Activated gamma-delta T cell treated with Interleukin-2 at 50 U/mL for 16 hours (primary cell): ENCODE measurements at places on chromosomes 7 and 10.
A peak's percentile ranks its signal among the peaks of the same experiment; 100 is the strongest.

DNA sequence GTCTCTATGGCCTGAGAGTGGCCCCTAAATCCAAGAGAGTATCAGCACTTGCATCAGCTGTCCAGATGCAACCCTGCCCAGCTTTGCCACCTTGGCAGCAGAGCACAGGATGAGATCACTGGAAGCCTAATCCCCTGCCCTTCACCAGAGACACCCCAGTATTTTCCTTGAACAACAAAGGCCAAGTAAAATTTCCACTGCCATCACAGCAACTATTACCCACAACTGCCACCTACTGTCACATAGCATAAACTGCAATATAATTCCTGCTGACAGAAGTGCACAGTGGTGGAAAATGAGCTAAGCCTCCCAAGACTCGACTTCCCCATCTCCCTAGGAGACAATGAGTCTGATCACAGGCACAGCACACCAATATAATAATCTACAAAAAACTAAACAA is 462.8 kb upstream of the ZWINT start:
- no peak for DNase-seq

GRCh38 chr10:61784354-61785133 is 117.0 kb upstream of the ARID5B start:
- no peak for DNase-seq

GRCh38 chr7:76515999-76516443 is 5.7 kb downstream of the UPK3B start:
- DNase-seq = no peak

- no peak for DNase-seq
Observed at GRCh38 chr10:29648983-29649268, 14.2 kb upstream of the SVIL start.

DNA sequence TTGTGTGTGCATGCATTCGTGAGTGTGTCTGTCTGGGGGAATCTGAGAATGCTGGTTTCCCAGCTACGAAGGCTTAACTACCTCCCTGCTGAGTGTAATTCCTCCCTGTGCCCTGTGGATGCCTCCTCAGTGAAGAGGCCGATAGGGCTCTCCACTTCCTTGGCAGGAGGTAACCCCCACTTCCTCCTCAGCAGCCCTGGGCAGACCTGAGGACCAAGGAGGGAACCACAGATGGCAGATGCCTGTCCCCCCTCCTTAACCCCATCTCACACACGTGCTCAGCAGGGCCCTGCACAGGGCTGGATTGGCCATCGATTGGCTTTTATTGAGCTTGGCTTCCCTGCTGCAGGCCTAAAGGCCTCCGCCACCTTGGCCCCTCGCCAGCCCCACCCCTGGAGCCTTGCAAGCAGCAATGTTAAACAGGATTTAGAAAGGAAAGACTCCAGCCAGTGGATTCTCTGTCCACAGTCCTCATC is 45.6 kb upstream of the LRRC4 start:
- DNase-seq = no peak

GRCh38 chr7:93948106-93948505 is 26.6 kb downstream of the GNG11 start:
- DNase-seq = no peak

- no peak for DNase-seq
Observed at GRCh38 chr10:29144126-29144525, 144.7 kb upstream of the LYZL1 start.

GRCh38 chr10:93352638-93353383 is 129.3 kb downstream of the MYOF start:
- no peak for DNase-seq

DNA sequence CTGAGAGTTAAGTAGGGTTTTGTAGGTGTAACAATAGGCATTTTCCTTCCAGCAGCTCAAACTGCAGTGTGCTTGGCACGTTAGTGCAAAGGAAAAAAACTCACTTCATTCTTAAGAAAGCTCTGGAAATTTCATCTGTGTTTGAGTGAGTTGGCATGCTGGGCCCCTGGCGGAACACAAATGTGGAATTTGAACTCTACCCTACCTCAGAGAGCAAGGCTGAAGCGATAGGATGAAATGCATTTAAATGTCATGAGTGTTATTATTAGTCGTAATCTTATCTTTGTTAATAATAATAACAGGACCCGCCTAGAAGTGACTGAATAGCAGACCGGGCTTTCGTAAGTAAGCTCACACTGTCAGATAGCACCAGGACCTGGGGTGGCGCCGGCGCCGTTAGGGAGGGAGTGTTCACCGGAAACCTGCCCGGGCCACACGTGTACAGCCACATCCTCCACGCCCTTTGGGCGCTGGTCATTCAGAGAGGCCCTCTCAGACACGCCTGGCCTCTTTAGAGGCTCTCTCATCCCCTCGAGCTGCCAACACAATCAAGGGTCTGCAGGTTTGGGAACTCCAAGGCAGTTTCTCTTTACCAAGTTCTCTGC is 63.5 kb downstream of the GRK5 start:
- DNase-seq = peak; percentile 57

DNA sequence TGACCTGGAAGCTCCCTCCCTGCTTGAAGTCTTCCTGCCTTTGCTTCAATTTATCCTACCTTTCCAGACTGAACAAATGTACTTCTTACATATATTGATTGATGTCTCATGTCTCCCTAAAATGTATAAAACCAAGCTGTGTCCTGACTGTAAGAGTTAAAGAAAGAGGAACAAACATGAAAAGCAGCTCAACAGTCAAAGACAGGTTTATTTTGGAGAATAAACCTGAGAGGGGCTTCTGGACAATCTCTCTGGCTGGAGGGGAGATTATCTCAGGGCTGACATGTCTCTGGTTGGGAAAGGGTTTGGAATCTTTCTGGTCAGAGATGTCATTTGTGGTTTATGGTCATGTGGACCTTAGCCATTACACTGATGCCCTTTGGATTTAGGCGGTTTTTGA is 41.0 kb downstream of the OR13A1 start:
- DNase-seq = no peak

- no peak for DNase-seq
Observed at GRCh38 chr7:1400371-1400770, 58.9 kb downstream of the MICALL2 start.

DNA sequence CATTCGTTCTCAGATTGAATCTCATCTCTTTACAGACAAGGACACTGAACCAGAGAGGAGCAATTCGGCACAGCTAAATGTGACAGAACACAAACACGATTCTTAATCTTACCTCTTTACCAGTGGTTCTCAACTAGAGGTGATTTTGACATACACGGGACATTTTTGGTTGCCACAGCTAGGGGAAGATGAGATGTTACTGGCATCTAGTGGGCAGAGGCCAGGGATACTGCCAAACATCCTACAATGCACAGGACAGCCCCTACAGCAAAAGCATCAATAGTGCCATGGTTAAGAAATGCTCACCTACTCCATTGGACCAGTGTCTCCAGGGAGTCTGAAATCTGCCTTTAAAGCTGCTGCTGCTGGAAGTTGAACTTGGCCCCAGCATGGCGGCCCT is 27.3 kb downstream of the PDE1C start:
- no peak for DNase-seq

GRCh38 chr7:81407094-81407493 is 362.8 kb downstream of the HGF start:
- DNase-seq = no peak

GRCh38 chr10:99532687-99533495 is at the start of gene NKX2-3:
Gene NKX2-3, plus strand, starts transcription at chr10:99532942. Its CDS starts 190 bp downstream, at chr10:99533132.
- no peak for DNase-seq

- no peak for DNase-seq
Observed at GRCh38 chr7:44222776-44223261, 22.0 kb downstream of the YKT6 start.

- DNase-seq = no peak
Observed at GRCh38 chr7:104123786-104124185, 84.0 kb downstream of the ORC5 start.

DNA sequence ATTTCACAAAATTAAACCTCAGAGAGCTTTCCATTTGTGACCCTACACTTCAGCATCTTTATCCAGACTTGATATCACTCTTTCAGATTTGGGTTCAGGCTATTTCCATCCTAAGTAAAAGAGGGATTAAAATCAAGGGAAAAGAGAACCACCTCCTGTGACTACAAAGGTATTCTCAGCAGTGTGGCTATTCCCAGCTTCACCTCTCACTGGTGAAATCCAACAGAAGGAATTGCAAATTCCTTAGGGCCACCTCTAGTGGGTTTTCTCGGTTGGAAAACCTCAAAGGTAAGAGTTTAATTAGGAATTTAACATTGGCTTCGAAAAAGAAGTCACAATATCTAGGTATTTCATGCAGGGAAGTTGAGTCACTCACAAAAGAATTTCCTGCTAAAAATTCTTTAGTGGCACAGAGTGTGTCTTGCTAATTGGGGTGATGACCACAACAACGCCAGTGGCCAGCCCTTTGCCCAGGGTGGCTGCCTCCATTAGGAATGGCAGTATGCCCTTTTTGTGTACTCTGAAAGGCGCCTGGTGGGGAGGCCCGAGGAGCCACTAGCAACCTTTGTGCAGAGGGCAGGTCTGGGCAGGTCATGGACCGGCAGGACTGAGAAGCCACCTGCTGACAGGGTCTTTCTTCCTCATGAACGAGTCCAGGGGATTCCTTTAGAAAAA is 52.2 kb downstream of the SEM1 start:
- DNase-seq = no peak

DNA sequence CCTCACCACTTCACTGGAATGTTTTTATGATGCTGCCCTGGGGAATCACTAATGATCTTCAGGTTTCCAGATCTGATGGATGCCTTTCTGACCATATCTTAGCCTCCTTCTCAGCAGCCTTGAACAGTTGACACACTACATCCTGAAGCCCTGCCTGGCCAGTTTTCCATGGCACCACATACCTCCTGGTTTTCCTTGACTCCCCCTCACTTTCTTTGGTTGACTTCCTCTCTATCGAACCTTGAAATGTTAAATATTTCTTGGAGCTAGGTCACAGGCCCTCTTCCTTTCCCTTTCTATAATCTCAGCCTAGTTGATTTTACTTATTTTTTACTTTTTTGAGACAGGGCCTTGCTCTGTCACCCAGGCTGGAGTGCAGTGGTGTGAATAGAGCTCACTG is 108.8 kb upstream of the CDK1 start:
- DNase-seq = no peak

GRCh38 chr7:143321734-143322133 is 5.8 kb downstream of the CLCN1 start:
- DNase-seq = no peak

DNA sequence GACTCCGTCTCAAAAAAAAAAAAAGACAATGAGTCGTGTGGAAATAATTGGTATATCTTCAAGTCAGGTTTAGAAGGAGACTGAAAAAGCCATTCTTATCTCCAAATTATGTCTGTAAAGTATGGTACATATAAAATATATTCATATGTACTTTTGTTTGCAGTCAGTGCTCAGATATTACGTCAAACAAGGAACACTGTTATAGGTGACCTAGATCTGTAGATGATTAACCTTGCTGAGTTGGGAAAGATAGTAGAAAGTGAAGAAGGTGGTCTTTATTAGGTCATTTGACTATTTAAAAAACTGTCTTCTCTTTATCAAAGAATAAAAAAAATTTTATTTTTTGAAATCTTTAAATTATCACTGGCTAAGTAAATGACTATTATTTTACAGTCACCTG is 44.9 kb upstream of the CYP26C1 start:
- DNase-seq = no peak

- no peak for DNase-seq
Observed at GRCh38 chr10:98260350-98260749, 7.6 kb downstream of the LOXL4 start.

GRCh38 chr10:132097609-132098377 is 32.0 kb downstream of the JAKMIP3 start:
- DNase-seq = no peak

DNA sequence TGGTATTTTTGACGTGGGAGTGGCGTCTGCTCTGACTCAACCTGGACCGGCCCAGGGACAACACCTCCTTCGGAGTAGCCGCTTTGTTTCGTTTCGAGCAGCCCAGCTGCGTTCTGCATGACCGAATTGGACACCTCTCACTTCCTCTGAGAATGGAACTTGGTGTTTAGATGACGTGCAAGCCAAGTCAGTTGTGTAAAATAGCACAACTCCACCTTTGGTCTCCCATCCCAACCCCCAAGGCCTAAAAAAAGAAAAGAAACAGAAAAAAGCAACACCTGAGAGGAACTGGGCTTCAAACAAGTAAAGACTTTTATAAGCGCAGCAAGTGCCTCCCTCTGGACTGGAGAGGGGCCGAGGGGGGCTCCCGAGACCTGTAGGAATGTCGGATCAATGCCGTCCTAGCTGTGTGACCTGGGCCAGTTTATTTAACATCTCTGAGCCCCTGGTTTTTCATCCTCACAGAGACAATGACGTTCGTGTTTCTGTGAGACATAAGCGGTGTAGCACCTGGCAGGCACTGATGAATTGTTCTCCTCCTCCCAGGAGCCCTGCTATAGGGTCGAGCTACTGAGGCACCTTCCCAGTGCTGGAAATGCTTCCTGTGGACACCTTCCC is 52.0 kb upstream of the SMNDC1 start:
- DNase-seq = peak; percentile 28

GRCh38 chr10:49749144-49749543 is 13.0 kb downstream of the OGDHL start:
- DNase-seq = no peak

GRCh38 chr10:113019692-113020474 is 69.8 kb downstream of the TCF7L2 start:
- DNase-seq = no peak

DNA sequence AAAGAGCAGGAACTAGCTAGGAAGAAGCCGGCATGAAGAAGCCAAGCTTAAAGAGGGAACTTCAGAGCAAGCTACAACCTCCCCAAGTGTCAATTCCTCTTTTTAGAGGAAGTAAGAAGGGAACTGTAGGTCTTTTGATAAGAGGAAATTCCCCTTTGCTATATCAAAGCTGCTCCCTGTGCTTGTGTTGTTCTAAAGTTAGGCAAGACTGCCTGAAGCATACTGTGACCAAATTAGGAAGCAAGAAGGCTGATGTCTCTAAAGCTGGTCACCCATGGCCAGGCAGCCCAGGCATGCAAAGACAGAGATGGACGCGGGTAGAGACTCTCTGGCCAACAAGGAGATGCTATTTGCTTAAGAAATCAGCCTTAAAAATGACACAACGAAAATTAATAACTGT is 87.9 kb downstream of the RNF216 start:
- DNase-seq = no peak

GRCh38 chr7:132197772-132198171 is 378.5 kb downstream of the PLXNA4 start:
- DNase-seq = no peak

DNA sequence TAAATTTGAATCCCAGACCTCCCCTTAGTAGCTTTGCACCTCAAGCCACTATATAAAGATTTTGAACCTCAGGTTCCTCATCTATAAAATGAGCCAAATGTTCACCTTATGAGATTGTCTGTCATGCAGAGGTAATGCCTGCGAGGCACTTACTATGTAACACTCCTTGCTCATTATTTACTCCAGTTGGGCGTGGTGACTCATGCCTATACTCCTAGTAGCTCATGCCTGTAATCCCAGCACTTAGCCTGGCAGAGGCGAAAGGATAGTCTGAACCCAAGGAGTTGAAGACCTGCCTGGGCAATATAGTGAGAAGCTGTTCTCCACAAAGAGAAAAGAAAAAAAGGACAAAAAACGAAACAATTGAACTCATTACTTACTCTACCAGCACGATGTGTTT is 82.2 kb downstream of the MDFIC start:
- DNase-seq = no peak

- DNase-seq = no peak
Observed at GRCh38 chr10:100232101-100232500, 2.7 kb upstream of the CHUK start.
